Endothelial cell of umbilical vein (primary cell): ENCODE measurements at places on chromosomes 12 and 14. TPM values are rescaled to one million over a fixed set of nuclear protein-coding genes. Genes with fewer than 3 reads are reported as not detected.

GRCh38 chr14:32076278-32077080 is 625 bp upstream of the ARHGAP5 start:
- peaks cover 2% of the 10 kb centered on the region for H3K27me3 ChIP-seq
- no peaks in the 10 kb centered on the region for H3K36me3 ChIP-seq
- DNase-seq, result peak; percentile 94
- peaks cover 17% of the 10 kb centered on the region for H3K4me1 ChIP-seq
- H3K27ac ChIP-seq, result peak overlapping the region; percentile 53

GRCh38 chr12:22282283-22282682 is 52.2 kb downstream of the ST8SIA1 start:
- H3K4me1 ChIP-seq, result peaks cover 22% of the 10 kb centered on the region
- no peaks in the 10 kb centered on the region for H3K27me3 ChIP-seq
- peak overlapping the region; percentile 50 for H3K4me3 ChIP-seq
- peak overlapping the region; percentile 79 for H3K27ac ChIP-seq
- H3K36me3 ChIP-seq, result no peaks in the 10 kb centered on the region

DNA sequence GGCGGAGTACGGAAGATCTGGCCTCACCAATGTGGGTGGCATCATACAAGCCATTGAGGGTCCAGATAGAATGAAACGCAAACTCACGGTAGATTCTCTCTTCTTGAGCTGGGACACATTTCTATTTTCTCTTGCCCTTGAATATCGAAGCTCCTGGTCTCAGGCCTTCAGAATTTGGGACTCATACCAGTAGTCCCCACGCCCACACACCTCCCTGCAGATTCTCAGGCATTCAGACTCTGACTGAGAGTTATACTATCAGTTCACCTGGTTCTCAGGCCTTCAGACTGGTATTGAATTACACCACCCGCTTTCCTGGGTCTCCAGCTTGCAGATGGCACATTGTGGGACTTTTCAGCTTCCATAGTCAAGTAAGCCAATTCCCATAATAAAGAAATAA is 37.8 kb downstream of the EIF2S3B start:
- no peaks in the 10 kb centered on the region for H3K36me3 ChIP-seq
- no peak overlapping the region for H3K27ac ChIP-seq
- H3K27me3 ChIP-seq, result no peaks in the 10 kb centered on the region
- no peaks in the 10 kb centered on the region for H3K4me1 ChIP-seq
- no peak for DNase-seq

DNA sequence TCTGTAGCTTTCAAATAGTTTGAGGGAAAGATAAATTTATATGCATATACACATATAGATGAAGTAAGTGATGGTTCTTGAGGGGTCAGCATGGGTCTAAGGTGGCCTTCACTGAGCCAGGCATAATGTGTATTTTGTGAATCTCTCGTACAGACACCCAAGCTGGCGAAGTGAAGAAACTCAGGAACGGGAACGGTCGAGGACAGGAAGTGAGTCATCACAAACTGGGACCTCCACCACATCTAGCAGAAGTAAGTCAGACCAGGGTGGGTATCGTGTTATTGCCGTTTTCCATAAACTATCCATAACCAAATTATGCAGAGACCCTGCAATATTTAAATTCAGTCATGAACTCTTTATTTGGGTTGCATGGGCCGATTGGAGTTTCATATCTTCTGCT is 15.4 kb upstream of the TNS2 start:
- H3K36me3 ChIP-seq, result peaks cover 42% of the 10 kb centered on the region
- H3K27me3 ChIP-seq, result no peaks in the 10 kb centered on the region
- DNase-seq, result no peak

Gene NAV3
- polyA plus RNA-seq, result 6.3 and 6.7 TPM in 2 replicates

Gene ZNF605
- 2.4 TPM in 2 replicates for polyA plus RNA-seq

Gene ZNF385A
- polyA plus RNA-seq, result 1.6 and 2.3 TPM in 2 replicates
